ENCODE measurements at places on chromosomes 11 and 22.

GRCh38 chr11:132205006-132205405, 834.6 kb downstream of the NTM start:
- DNase-seq = no peak

DNA sequence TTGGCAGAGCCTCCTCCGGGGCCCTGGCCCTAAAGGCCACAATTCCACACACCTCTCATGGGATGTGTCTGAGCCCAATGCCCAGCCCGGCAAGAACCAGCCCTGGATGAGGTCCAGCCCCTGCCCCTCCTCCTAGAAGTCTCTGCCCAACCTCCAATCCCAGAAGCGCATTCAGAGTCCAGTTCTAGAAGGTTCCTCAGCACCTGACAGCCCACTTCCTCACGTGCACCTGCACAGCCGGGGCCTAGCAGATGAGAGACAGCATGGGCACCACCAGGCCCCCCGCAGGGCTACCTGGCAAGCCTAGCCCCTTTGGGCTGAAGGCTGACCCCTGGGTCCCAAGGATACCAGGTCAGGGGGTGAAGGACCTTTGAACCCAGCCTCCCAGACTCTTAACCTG, 11.5 kb upstream of the CDKN1C start:
- DNase-seq = no peak

DNA sequence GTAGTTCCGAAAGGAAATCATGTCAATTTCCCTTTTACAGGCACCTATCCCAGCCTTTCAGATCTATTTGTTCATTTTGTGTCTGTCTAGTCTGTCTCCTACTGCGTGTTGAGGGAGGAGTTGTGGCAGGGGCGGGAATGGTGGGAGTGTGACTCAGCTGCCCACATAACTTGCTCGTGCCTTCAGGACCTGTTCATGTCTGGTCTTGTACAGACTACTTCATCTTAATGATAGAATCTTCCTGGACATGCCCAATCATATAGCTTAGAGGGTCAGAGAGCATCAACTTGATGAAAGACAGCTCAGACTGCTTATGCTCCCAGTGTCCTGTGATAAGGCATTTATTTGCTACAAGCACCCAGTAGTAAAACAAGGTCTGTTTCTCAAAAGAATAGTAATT, 61.0 kb upstream of the BIRC3 start:
- peak; percentile 9 for DNase-seq

DNA sequence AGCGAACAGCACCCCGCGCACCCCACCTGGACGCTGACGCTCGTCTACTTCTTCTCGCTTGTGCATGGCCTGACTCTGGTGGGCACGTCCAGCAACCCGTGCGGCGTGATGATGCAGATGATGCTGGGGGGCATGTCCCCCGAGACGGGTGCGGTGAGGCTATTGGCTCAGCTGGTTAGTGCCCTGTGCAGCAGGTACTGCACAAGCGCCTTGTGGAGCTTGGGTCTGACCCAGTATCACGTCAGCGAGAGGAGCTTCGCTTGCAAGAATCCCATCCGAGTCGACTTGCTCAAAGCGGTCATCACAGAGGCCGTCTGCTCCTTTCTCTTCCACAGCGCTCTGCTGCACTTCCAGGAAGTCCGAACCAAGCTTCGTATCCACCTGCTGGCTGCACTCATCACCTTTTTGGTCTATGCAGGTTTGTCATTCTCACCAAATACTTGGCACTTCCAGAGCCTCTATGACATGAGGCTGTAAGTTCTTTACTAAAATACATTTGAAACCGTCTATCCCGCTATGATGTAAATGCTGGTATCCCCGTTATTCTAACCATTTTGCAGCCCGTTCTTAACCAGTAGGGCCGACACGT, 535 bp downstream of the AQP11 start:
- peak; percentile 37 for DNase-seq

- no peak for DNase-seq
These were observed 35.6 kb upstream of the ADSL start for GRCh38 chr22:40310768-40311120.

DNA sequence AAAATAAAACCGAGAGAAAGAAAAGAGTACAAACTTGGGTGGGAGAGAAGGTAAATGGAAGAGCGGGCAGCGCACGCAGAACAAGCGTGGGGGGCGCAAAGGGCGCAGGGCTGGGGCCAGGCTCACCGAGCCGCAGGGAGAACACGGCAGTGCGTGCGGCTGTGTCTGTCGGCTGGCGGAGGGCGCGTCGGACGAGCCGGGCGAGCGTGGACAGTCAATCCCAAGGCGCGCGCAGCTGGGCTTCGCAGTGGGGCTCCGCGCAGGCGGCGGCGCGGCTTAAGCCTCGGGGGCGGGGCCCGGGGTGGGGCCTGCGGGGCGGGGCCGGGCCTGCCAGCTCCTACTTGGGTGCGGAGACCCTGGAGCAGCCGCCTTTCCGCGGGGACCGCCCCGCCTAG, at the start of gene UCP2:
Gene UCP2, minus strand, starts transcription at position 249 of the 395 bp plus-strand sequence. CDS start 4,465 bp downstream, outside the sequence.
- peak; percentile 80 for DNase-seq

- DNase-seq = no peak
These were observed 55.0 kb upstream of the EMID1 start for GRCh38 chr22:29150701-29151100.

DNA sequence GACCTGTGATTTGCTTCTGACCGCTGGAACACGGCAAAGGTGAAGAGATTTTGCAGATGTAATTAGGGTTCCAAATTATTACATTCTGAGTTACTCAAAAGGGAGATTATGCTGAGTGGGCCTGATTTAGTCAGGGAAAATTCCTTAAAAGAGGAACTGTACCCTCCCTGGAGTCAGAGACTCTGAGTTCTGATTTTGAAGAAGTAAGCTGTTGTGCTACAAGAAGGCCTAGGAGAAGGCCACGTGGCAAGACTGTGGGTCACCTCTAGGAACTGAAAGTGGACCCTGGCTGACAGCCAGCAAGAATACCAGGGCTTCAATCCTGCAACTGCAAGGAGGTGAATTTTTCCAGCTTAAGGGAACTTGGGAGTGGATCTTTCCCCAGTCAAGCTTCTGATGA, 45.3 kb downstream of the CHRDL2 start:
- no peak for DNase-seq

DNA sequence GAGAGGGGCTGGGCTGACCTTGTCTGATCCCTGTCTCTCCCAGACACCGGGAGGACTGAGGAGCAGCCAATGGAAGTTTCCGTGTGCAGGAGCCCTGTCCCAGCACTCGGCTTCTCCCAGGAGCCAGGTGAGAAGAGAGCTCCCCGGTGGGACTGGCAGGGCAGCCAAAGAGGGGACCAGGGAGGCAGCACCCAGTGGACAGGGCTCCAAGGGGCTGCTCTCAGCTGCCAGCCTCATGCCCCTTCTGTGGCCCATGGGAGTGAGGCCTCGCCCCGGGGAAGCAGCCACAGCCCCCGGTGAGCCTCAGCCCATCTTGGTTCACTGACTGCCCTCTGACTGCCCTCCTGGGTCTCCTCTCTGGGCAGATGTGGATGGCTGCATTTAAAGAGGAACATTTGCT, 6.8 kb downstream of the SCO2 start:
- no peak for DNase-seq

DNA sequence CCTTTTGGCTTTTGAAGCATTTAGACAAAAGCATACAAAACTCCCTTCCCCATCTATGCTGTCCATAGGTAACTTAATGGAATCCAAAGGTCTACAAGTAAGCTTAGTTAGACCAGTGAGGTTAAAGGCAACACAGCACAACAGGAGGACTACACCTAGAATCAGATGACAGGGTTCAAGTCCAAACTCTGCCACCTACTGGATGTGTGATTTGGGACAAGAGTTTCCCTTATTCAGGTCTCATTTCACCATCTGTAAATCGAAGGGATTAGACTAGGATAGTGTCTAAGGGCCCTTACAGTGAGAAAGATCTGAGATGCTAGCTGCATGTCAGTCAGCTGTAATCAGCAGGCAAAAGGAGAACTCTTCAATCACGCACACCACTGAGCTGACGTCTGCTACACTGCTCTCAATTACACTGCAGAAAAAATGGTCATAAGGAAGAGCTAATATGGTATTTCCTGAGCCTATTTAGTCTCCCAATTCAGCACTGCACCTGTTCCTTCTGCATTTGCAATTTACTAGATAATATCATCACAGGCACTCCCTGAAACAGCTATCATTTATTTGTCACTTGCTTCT, 82.2 kb downstream of the SERGEF start:
- no peak for DNase-seq

DNA sequence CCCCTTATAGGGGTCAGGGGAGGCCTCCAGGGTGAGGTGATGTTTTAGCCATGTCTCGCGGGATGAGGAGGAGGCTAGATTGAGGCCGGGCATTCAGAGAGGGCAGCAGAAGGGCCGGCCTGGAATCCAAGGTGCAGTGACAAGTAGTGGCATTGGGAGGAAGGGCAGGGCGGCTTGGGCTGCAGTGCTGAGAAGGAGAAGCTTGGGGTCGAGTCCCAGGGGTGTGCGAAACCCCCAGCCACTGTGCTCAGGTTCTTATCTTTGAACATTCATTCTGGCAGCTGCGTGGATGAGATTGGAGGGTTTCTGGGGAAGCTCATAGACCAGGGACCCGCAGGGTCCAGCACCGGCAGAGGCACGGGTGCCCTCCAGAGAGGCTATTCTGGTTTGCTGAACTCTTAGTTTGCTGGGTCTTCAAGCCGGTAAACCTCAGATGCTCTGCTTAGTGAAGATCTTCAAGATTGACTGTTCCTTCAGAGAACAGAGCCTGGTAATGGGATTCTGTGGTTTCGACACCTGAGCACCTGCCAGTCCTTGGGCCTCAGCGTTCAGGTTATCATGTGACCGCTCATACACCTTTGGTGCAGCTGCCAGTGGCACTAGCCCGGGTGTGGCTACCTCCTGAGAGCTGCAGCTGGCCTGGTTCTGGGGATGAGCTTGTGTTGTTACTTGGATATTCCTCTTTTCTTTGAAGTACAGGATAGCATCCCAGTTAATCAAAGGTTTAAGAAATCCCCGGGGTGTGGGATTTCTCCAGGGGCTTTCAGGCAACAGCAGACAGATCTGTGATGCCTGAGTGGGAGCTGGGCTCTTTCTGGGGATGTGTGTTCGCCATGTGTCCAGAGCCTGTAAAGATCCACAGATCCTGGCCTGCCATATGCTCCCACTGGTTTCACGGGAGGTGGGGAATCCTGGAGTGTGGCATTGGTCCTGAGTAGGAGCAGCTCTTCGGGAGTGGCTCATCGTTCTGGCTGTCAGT, 152.8 kb downstream of the TBC1D22A start:
- no peak for DNase-seq

DNA sequence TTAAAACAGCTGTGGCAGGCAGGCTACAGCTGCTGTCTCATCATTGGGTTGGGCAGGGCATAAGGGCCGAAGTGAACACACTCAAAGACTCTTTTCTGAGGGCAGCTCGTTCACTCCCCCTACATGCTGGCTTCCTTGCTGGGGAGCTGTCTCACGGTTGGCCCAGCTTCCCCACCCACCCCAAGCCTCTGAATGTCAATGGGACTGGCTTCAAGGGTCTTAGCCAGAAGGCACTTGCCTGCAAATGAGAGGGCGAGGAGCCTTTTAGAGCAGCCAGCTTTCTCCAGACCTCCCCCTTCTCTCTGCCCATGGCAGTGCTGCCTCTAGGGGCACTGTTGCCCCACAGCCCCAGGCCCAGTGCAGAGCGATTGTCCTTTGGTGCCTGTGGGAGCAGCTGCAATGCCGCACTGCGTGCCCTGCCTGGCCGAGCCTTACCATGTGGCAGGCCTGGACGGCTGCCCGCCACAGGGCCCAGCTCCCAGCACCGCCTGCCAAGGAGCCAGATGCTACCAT, 94.7 kb upstream of the RASSF10 start:
- peak; percentile 24 for DNase-seq

DNA sequence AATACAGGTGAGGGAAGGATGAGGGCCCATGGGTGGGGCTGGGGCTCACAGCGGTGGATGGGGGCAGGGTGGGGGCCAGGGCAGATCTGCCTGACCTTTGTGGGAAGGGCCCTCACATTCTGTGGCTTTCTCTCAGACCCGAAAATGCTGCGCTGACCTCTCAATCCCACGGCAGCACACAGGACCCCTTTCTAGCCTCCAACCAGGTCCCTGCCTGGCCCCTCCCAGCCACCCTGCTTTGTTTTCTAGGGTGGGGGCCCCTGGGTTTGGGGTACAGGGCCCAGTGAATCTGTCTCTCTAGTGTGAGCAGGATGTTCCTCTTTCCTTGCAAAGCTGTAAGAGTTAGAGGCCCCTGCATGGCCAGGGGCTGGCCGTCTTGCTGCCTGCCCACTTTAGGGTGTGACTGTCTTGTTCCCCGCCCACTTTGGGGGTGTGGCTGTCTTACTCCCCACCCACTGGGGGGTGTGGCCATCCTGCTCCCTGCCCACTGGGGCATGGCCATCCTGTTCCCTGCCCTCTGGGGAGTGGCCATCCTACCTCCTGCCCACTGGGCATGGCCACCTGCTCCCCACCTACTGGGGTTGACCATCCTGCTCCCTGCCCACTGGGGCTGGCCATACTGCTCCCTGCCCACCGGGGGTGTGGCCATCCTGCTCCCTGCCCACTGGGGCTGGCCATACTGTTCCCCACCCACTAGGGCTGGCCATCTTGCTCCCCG, 11.5 kb downstream of the PARVG start:
- DNase-seq = peak; percentile 33

- no peak for DNase-seq
These were observed 6.2 kb upstream of the BLID start for GRCh38 chr11:122122179-122122578.

GRCh38 chr22:17969701-17970113, 54.7 kb downstream of the MICAL3 start:
- DNase-seq = peak; percentile 67

DNA sequence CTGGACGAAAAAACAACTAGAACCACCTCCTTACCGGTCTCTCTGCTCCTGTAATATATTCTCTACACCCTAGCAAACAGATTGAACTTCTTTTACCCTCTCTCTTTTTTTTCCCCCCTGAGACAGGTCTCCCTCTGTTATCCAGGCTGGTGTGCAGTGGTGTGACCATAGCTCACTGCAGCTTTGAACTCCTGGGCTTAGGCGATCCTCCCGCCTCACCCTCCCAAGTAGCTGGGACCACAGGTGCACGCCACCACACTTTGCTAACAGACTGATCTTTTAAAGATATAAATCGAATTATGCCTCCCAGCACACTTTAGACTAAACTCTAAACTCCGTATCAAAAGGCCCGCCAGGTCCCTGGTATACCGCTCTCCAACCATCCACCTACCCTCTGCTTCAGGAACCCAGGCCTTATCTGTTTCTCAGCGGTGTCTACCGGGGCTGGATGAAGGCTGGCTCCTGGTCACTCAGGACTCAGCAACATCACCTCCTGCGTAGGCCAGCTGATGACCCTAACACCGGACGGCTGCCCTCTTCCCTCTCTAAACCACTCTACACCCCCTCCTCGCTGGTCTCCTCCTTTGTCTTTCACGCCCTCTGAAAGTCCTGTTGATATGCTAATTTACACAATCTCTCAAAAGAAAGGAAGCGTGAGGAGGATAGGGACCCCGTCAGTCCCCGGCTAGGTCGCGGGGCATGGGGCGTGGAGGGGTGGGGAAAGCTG, 745 bp downstream of the C22orf39 start:
- DNase-seq = peak; percentile 37

DNA sequence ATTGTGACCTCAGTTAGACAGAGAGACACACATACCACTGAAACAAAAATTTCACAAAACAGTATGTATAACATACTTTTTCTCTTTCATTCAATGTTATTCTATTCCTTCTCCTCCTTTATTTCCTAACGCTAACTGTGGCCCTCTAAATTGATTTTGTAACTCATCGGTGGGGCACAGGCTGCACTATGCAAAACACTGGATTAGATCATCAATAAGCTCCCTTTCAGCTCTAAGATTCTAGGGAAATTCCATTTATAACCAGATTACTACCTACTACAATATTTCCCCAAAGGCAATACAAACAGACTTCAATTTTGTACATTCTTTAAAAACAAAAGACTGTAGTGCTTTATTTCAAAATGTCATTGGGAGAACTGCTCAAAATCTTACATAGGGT, 6.1 kb downstream of the FJX1 start:
- no peak for DNase-seq

All from dermis blood vessel endothelial cell (primary cell).